Stimulated activated CD4-positive, alpha-beta T cell treated with anti-CD3 and anti-CD28 coated beads, Interleukin-15, amount 100 ng/mL, for 1 hour (primary cell): ENCODE measurements at places on chromosomes 12 and 14.

- DNase-seq = no peak
Observed at GRCh38 chr14:106802413-106803364, 1276.3 kb downstream of the TMEM121 start.

- no peak for DNase-seq
Observed at GRCh38 chr14:23725980-23726710, 90.0 kb downstream of the DHRS2 start.

DNA sequence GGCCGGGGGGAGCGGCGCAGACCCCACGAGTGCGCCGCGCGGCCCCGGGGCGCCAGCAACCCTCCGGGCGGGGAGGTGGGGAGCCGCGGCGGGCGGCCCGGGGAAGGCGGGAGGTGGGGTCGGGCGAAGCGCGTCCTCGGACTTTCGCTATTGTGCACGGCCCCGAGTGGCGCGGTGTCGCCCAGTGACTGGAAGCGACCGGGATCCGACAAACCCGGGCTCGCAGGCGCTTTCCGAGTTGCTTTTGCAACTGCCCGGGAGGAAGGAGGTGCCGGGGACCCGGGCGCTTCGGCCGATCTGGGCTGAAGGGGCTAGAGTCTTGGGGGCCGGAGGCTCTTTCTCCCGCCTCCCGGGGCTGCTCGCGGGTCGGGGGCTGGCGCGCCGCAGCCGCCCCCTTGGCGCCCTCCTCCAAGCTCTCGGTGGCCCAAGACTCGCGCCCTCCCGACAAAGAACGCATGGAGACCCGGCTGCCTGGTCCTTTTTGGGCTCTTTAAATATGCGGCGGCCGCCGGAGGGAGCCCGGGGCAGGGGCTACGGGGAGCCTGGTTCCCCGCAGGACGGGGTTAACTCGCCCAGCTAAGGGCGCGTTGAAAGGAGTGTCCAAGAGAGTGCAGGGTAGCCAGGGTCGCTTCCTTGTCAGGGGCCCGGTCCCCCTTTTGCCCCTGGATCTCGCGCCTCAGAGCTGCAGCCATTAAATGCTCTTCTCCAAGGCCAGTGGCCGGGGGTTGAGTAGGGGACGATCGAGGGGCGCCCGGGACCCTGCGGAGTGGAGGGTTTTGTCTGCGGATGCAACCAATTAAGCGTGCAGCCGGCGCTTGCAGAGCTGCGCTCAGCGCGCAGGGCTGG lies 1.4 kb downstream of the HMGA2 start:
- no peak for DNase-seq

- no peak for DNase-seq
Observed at GRCh38 chr12:129096968-129097367, 243.7 kb downstream of the GLT1D1 start.

DNA sequence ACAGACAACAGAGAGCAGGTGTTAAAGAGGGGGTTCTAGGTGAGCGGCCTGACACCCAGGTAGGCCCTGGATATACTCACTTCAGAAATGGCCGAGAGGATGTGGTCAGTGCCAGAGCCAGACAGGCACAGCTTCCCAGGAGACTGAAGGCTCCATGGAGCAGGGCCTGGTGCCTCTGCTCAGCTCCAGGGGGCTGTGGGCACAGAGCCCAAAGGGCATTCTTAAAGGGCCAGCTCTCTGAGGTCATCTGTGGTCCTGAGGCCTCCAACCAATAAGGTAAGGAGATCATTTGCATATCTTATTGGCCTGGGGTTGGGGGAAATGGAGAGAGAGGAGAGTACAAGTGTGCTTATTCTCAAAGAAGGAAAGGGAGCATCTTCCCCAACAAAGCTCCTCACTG lies 9.7 kb upstream of the PCK2 start:
- DNase-seq = no peak

DNA sequence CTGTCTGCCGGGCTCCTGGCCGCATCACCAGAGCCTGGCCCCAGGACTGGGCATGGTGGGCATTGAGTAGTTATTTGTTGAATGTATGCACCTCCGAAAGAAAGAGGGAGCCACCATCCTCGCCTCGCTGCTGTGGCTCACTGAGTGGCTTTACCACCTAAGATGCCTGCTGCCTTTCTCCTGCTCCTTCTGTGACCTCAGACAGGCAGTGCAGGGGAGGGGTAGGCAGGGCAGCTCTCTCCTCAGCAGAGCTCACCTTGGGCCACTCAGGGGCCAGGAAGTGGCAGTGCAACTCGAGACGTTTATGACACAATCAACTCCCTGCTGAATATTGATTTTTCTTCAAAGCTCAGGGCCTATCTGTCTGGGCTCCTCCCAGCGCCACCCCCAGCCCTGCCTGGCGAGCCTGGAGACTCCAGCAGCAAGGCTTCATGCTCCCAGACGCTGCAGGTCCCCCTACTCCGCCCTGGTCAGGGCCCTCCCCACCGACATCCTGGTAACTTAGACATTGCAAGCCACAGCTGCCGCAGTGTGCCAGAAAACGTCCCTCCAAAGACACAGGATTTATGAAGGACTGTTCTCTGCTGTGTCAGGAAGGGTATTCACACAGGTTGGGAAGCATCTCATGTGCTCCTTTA lies 84.3 kb upstream of the DIO3 start:
- no peak for DNase-seq

DNA sequence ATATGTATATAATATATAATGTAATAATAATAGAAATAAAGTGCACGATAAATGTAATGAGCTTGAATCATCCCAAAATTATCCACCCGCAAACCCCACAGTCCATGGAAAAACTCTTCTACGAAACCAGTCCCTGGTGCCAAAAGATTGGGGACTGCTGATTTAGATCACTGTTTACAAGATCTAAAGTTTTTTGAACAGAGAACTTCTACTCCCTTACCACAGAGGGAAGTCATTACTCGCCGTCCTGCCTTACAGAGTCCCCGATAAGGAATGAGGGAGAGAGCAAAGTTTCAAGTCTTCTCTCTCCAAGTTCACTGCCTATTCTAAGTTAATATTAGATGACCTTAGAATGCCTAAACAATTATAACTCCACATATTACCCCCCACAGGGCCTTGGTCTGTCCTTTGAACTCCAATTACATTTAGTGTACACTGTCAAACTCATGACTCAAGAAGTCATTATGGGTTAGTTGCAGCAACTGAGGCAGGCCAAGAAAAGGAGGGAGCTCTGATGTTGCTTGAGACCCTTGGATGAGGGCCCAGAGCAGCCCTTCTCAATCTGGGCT lies 21.8 kb upstream of the DHRS4 start:
- DNase-seq = no peak

DNA sequence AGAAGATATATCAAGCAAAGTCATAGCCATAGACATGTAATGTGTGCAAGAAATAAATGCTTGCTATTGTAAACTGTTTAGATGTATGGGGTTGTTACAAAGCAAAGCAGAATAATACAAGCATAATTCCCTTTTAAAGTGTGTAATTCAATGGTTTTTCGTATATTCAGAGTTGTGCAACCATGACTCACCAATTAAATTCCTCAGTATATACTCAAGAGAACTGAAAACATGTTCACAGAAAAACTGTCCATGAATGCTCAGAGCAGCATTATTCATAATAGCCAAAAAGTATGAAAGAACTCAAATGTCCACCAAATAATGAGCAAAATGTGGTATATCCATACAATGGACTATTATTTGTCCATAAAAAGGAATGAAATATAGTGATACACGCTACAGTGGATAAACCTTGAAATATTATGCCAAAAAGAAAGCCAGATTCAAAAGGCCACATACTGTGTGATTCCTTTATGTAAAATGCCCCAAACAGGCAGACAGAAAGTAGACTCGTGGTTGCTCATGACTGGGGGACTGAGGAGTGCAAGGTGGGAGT lies 9.3 kb downstream of the GXYLT1 start:
- no peak for DNase-seq

GRCh38 chr12:124605883-124606774 lies 38.7 kb upstream of the NCOR2 start:
- no peak for DNase-seq

DNA sequence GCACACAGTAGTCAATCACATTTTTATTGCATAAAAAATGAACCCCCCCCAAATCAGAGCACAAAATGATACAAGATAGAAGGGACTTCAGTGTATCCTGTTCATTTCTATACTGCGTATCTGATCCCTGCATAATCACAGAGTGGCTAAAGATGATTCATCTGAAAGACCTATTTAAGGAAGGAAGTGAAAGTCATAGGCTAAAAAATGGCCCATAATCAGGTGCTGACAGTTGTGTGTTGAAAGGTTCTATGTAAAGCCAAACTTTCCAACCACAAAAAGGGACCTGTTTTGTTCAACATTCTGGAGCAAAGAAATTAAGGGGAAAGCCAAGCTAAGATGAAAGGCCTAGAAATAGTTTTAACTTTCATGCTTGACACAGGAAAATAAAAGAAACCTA lies 147.8 kb upstream of the ATP2B1 start:
- no peak for DNase-seq

DNA sequence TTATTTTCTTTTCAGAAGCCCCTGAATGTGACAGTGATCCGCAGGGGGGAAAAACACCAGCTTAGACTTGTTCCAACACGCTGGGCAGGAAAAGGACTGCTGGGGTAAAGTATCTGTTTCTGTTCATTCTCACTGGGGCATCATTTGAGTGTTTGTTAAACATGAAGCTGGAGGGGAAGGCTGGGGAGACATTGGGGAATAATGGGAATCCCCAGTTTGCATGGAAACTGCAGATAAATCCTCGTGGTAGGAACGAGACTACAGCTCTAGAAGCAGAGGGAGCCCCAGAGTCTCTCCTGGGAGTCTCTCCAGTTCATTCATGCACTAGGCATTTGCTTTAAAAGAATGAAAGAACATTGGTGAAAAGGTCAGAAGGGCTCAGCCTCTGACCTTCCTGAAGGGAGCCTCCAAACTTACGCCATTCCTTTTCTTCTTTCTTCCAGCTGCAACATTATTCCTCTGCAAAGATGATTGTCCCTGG lies 2.5 kb upstream of the CFAP251 start:
- no peak for DNase-seq

GRCh38 chr12:26369588-26369987 lies 174.2 kb downstream of the SSPN start:
- no peak for DNase-seq
